ENCODE measurements at places on chromosomes 4 and X.

DNA sequence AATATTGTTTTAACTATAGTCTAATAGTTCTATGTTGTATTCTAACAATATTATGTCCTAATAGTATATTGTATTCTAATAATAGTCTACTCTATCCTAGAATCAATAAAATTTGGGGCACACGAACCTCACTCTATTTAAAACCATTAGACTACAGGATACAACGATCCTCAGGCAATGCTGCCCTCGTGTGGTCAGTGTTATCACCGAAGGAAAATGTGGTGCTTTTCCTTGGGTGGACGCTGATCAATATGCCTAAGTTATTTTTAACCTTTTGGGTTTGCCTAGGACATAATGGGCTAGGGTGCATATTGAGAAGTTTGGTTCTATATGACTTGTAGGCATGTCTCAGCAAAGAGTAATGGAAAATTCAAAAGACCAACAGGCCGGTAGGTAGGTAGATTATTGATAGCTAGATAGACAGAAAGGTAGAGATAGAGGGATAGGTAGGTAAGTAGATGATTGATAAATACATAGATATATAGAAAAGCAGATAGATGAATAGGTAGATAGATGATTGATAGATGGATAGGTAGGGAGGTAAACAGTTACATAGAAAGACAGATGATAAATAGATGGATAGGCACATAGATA lies 75.1 kb downstream of the PRKX start:
- peak; percentile 16 for DNase-seq

DNA sequence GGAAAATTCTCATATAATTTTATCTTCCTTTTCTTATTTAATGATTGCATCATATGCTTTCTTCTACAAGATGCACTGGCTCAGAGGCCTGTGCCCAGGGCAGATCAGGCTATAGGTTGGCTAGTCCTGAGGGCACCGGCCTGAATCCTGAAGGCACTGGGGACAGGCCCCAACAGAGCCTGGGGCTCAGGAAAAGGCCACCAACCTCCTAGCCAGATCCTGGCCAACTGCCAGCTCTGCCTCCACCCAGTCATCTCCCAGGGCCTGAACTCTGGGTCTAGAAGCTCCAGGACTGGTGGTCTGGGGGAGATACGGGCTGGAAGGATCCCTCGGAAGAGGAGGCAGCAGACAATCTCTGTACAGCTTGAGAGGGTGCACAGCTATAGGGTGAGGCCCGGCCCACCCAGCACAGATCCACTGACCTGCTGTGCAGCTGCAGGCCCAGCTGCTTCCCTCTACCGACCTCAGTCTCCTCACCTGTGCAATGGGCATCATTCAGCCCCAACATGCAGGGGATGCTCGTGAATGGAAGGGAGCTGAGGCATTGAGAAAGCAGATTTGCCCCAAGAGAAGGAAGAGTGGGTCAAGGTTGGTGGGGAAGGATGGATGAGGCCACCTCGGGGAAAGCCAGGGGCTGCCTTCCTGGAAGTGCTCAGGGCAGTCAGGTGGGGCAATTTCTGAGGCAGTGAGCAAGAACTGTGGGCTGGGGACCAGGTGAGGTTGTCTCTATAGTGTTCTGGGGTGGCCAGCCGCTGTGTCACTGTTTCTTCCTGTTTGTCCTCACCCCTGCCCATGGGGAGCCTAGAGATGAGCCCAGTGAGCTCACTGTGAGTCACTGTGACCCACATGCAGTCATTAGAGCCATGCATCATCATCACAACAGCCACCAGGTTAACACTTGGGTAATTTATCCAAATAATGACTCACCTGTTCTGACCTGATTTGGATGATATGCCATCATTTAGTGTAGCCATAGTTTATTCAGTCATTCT lies 22.4 kb upstream of the XAGE2 start:
- no peak for DNase-seq

- DNase-seq: no peak
These were observed 31.9 kb downstream of the SMIM14 start for GRCh38 chr4:39606747-39607146.

DNA sequence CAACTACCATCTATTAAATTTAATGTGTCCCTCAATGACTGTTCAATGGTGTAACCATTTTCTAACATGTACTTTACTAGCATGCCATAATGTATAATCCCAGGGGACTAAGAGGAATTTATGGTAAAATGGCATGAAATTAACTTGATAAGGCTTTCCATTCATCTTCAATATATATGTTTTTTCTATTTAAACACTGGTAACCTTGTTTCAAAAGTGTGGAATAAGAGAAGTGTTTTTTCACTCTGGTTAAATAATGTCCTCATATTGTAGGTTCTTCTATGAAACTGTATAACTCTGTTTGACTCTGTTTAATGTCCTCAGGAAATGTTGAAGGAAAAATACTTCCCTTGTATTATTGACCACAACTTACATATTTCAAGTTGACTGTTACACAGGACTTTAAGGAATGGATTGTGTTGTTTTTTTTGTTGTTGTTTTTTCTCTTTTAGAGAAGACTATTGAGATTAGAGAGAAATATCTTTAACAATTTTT lies 113.8 kb upstream of the ARSJ start:
- DNase-seq: no peak

DNA sequence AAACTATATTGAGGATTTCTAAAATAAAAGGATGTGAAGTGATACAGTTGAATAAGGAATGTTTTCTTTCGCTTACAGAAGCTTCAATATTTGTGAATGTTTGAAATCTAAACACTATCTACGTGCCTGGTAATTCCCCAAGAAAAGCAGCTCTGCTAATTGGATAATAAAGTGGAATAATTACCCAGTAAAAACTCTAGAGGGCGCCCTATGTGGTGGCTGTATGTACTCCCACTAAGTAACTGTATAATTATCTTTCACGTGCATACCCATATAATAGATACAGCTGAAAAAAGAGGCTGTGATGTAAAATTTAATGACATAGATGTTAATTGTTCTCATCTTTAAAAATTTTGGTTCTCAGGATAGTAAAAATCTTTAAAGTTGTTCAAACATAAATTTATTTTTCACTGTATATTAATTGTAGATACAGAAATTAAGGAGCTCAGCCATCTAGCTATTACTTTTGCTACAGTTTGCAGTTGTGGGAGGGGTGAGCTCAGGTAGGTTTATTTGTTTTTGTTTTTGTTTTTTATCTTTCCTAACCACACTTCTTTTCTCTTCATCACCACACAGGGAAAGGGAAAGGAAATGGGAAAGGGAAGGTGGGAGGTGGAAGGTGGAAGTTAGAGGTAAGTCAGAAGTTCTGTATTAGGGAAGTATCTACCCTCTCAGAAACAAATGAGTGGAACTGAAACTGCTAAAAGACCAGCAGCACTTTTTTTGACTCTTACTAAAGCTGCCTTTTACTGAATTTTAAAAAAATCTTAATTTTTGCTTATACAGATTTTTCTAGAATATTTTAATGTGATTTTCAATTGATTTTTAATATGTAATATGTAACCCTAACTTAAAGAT lies 151.7 kb upstream of the RPS6KA6 start:
- no peak for DNase-seq

DNA sequence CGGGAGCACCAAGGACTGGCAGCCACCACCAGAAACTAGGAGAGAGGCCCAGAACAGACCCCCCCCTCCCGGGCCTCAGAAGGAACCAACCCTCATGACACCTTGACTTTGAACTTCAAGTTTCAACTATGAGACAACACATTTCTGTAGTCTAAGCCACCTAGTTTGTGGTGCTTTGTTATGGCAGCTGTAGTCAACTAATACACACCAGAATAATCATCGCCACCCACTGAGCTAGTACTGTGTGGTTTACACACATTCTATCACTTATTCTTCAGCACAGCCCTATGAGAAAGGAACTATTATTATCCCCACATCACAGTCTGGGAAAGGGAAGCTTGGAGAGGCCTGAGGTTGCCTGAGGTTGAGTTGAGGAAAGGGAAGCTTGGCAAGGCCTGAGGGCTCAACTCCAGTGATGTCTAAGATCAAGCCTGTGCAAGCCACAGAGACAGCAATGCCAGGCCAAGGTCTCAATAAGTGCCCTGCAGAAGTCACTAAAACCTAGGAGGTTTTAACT lies 126.6 kb downstream of the FHDC1 start:
- no peak for DNase-seq

DNA sequence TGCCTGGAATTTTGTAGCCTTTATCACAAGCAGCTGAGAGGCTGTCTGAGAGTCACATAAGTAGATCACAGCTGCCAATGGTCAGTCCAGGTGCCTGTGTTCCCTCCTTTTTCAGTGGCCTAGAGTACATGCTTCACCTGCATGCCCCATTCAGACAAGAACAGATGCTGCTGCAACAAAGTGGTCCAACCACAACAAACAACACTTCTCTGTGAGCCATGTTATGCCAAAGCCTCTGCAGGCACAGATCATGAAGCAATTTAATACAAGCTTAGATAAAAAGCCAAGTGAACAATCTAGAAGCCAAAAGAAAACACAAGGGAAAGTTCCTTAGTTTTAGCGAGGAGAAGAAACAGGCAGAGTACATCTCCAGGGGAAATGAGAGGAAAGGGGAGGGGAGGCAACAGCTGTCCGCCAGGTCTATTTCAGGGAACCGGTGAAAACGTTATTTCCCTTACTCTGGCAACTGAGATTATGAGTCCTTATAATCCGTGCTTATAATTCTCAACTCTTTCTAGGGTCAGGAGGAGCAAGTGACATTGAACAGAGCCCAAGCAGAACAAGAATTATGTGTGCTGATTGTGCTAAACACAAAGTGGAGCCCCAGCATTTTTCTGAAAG lies 92.6 kb downstream of the TSPAN5 start:
- no peak for DNase-seq

- no peak for DNase-seq
These were observed 59.4 kb downstream of the CLCN4 start for GRCh38 chrX:10216208-10216607.

DNA sequence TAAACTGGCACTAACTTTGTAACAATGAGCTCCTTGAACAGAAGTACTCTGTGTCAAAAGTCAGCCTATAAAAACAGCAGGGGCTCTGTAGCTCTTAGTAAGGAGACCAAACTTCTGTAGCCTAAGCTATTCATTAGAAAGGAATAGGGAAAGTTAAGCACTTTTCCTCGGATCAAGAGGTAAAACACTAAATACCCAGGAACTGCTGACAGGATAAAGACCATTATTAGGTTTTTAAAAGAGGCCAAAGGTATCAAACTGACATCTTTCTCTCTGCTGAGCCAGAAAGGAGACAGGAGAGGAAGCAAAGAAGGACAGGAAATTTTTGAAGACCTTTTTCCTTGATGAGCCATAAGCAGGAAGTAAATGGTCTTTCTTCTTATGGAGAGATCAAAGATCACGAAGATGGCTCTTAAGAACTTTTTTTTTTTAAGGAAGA lies 31.9 kb downstream of the ANAPC10 start:
- DNase-seq: no peak

DNA sequence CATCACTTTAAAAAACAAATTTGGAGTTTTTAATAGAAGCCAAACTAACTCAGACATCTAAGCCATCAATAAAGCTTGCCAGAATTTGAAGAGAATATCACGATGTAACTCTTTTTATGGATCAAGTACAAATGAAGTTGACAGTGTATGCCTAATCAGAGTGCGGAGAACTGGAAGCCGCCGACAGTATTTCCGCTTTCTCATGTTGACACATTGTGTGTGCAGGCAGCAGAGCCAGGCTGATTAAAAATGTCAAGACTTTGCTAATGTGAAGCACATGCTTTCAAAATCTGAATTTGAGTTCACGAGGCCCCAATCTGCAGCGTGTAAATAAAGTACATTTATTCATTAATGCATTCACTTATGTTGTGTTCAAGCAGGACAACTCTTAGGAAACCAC lies 161.2 kb downstream of the TENM3 start:
- no peak for DNase-seq

DNA sequence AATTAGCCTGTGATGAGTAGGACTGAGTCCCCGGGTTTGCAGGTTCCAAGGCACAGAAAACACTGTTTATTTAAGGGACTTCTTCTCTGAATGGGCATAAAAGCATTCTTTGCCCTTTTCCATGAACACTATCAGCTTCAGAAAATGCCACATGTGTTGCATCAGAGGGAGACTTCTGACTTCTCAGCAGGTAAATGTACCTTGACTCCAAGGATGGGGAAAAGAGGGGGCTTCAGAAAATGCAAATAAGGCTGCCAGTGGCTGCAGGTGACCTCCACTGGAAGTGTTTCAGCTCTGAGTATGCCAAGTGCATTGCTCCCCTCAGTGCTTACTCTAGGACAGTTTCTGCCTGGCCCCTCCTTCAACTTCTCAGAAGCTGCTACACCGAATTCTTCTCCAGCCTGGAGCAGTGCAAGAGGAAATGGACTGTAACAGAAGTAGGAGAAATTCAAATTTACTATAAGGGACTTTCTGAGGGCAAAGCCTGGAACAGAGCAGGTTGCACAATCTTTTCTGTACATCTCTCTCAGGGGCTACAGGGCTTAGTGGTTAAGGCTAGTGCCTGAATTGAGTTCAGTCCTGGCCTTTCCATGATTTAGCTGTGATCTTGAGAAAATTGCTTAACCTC lies 233.2 kb downstream of the PTTG2 start:
- DNase-seq: no peak

GRCh38 chr4:13289391-13289790 lies 194.7 kb downstream of the RAB28 start:
- DNase-seq: no peak

DNA sequence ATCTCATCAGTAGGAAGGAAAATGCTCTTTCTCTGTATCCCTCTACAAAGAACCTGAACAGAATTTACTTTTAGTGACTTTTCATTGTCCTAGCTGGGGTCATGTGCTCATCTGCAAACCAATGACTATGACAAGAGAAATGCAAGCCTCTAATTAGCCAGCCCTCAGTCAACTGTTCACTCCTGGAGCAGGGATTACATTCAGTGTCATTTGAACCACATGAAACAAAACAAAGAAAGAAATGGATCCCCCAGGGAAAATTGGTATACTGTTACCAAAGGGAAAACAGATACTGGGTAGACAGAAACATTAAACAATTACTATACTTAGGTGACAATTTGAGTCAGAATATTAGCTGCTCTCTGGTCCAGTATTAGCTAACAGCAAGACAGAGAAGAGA lies 173.6 kb downstream of the RCHY1 start:
- DNase-seq: no peak

DNA sequence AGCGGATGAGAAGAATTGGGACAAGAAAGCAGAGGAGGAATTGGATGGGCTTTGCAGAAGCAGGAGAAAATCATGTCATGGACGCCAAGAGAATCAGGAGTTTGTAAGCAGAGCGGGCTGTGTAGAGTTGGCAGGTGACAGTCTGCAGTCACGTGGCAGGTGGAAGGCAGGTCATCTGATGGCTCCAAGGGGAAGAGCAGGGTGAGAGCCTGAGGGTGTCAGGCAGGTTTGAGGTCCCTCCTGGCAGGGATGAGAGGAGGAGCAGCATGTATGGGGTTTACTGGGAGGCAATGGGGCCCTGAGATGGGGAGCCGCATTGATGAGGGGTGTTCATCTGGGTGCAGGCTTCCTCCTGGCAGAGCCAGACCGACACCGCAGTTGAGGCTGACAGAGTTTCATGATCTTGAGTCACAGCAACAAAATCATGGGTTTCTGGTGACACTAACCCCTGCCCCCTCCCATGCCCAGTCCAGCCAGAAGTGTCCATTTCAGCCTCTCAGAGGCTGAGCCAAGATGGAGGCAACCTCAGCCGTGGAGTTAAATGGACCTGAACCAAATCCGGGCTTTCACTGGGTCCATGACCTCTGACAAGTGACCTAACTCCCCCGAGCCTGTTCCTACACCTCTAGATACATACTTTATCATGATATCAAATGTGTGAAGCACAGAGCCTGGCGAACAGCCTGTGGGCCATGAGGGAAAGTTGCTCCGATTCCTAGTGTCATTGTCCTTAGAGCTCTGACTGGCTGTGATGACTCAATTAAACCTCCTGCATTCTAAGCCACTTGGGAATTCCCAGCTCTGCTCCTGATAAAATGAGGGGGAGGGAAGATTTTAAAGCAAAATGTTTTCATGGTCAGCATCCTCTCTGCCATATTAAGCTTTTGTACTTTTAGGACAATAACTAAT lies 36.1 kb downstream of the EVC start:
- DNase-seq: no peak

All from CD4-positive, alpha-beta T cell (primary cell).